ENCODE measurements at places on chromosomes 12 and 14. TPM values are rescaled to one million over a fixed set of nuclear protein-coding genes. Genes with fewer than 3 reads are reported as not detected.

STAC3 gene
- 2.7 TPM for total RNA-seq

DNA sequence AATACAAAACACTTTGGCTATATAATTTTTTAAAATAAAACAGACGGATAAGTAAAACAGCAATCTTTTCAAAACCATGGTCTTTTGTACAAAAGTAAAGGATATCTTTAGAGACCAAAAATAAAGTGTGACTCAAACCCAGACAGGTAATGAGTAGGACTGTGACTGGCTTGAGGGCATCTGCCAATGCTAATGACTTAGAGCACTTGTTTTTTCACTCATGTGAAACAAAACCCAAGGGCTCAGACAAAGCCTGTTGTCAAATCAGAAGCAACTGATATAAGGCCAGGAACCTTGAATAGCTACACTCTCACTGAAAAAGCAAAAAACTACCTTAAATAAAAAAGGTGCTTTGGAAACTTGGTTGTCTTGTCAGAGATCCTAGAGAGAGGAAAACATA, 357.4 kb downstream of the TMEM117 start:
- DNase-seq: no peak

- DNase-seq: peak; percentile 22
Observed at GRCh38 chr12:79547735-79548609, 142.8 kb downstream of the PAWR start.

- no peak for DNase-seq
Observed at GRCh38 chr14:62071039-62071438, 308.8 kb downstream of the SNAPC1 start.

- DNase-seq: no peak
Observed at GRCh38 chr12:27711967-27712366, 1.3 kb downstream of the MRPS35 start.

SMIM10L1 gene
- total RNA-seq: 18.1 TPM

DNA sequence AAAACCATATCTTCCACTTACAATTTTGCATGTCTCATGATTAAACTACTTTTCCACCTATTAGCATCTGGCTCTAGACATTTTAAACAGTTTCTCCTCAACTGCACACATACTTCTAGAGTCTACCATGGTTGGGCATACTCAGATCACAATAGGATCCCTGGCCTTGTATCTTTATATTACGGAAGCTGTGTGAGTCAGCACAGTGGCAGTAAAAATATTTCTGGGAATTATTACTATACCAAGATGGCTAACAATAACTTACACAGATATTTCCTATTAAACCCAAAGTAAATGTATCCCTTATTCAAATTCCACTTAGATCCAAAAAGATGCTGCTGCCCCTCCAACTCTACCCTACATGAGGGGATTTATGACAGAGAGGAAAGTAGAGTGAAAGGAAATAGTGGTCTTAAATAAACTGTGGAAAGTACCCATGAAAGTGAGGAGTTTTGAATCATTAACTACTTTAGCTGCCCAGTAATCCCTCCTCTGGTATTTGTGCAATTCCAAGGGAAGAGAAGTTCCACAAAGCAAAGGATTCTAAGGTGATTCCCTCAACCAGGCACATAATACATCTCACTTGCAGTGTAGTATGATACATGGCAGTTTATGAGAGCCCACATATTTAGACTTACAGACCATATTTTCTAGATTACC, 14.0 kb upstream of the CPSF6 start:
- no peak for DNase-seq

GRCh38 chr12:67790660-67791059, 142.1 kb downstream of the DYRK2 start:
- no peak for DNase-seq

GRCh38 chr12:10212739-10213131, at the start of gene GABARAPL1:
Gene GABARAPL1, plus strand, starts transcription at chr12:10212877. Its CDS starts 253 bp downstream, at chr12:10213130.
- DNase-seq: peak; percentile 90

DNA sequence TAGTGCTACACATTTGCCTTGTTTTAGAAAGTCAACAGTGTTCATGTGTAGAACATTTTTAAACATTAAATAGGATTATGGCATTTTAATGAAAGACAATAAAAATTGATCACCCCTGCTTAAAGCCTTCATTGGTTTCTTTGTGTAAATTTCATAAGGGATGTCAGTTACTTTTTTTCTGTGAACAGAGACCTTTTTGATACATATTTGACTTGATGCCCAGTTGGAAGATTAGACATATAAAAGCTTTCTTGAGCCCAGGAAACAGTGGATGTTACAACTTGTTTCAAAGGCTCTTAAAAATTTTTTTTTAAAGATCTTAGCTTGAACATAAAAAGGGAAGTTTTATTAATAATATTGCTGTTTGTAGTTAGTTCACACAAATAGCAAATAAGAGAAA, 168.7 kb upstream of the PDZRN4 start:
- no peak for DNase-seq

- DNase-seq: no peak
Observed at GRCh38 chr12:19908830-19909229, 459.5 kb upstream of the PDE3A start.

ART4 gene
- 11.8 TPM for total RNA-seq

- no peak for DNase-seq
Observed at GRCh38 chr12:47276253-47276620, 196.5 kb upstream of the AMIGO2 start.

RPS26 gene
- 47.1 TPM for total RNA-seq

Data from left cardiac atrium (tissue), 4 donors.